ENCODE measurements at places on chromosomes 1 and 21.
A peak's percentile ranks its signal among the peaks of the same experiment; 100 is the strongest.

GRCh38 chr1:39822146-39822545, 33.5 kb upstream of the BMP8B start:
- DNase-seq: no peak

- DNase-seq: no peak
These were observed 32.4 kb downstream of the COA6 start for GRCh38 chr1:234405676-234406075.

DNA sequence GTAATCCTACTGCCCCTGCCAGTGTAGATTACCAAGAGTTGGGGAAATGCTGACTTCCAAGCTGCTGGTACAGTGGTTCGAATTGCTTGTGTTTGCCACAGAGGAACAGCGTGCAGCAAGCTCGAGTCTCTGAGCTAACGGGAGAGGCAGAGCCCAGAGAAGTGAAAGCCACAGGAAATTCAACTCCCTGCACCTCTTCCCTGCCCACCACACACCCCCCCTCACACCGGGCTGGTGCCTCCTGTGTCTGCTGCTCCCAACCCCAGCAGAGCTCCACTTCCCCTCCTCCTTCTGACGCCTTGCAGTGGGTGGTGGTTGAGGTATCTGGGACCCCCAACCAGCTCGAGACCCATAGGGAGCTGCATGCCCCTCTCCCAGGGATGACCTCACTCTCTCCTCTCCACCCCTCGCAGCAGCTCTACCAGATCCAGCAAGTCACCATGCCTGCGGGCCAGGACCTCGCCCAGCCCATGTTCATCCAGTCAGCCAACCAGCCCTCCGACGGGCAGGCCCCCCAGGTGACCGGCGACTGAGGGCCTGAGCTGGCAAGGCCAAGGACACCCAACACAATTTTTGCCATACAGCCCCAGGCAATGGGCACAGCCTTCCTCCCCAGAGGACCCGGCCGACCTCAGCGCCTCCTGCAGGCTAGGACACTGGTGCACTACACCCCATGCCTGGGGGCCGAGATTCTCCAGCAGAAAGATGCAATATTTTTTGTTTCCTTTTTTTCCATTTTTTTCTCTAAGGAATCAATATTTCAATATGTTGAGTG, 13.1 kb upstream of the KCNQ4 start:
- DNase-seq: no peak

DNA sequence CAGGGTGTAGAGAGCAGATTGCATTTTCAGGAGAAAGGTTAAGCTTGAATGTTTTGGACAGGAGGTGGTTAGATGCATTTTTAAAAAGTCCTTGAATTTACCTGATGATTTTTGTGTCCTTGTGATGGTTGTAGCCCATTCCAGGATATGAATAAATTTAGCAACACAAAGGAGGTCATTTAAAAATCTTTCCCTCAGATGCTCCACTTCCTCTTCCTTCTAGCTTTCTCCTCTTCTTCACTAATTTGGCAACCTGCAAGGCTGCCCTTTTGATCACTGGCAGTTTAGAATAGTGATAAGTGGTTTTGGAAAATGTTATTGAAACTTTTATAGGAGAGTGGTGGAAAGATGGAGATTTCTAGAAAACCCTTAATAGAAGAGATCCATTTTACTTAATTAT, 124.0 kb downstream of the LMO4 start:
- DNase-seq: no peak

- no peak for DNase-seq
These were observed 16.2 kb upstream of the PDXK start for GRCh38 chr21:43702785-43703034.

- DNase-seq: peak; percentile 5
These were observed 100.8 kb upstream of the SLC45A1 start for GRCh38 chr1:8217011-8217711.

DNA sequence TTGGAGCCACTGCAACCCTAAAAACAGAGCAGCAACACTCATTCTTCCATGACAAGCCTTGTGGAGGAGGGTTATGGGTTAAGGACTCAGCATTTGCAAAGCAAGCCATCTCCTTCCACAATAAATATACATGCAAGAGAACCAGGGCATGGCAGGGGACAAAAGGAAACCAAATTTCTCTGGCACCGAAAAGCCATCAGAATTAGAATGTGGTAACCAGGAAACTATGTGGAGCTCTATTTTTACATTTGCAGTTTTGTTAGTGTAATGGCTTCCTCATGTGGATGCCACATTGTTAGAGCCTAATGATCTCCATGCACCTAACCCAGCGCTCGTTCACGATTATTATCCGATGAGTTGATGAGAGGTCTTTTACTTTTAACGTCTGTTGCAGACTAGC, 91.7 kb downstream of the NAV1 start:
- no peak for DNase-seq

DNA sequence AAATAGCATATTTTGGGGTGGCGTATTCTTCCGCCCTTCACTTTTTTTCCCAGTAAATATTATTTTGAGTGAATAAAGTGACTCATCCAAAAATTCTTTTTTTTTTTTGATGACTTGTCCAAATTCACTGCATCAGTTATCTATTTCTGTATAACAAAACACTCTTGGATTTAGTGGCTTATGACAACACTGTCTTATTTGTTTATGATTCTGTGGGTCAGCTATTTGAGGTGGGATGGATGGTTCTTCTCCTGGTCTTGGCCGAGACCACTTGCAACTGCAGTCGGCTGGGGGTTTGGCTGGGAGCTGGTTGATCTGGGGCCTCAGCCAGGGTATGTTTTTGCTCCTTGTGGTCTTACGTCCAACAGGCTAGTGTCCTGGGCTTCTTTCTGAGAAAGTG, 39.9 kb upstream of the SRSF10 start:
- DNase-seq: no peak

DNA sequence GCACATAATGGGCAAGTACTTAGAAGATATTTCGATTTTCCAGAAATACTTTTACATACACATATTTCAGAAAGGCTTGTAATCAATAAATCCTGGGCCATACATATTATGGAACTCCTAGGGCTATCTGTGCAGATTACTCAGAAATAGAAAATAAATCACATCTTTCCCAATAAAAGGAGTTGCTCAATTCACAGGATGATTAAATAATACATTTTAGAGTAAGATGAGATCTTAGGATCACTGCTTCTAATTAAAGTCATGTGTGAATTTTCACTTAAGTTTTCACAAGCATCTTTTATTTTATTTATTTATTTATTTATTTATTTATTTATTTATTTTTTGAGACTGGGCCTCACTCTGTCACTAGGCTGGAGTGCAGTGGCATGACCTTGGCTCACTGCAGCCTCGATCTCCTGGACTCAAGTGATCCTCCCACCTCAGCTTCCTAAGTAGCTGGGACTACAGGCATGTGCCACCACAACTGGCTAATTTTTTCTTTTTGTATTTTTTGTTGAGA, 144.2 kb downstream of the HIVEP3 start:
- DNase-seq: no peak

Measured in activated effector memory CD4-positive, alpha-beta T cell treated with Interleukin-2 at 50 U/mL for 16 hours (primary cell).